Left hindlimb (tissue), 1 donor: ENCODE measurements at places on chromosomes 5 and 9.

GRCh38 chr9:13992138-13993088, 321.5 kb downstream of the NFIB start:
- no peak for DNase-seq

GRCh38 chr5:178326374-178326715, 93.7 kb upstream of the PHYKPL start:
- DNase-seq, result peak; percentile 48

GRCh38 chr9:85647571-85647970, 94.2 kb downstream of the AGTPBP1 start:
- no peak for DNase-seq

DNA sequence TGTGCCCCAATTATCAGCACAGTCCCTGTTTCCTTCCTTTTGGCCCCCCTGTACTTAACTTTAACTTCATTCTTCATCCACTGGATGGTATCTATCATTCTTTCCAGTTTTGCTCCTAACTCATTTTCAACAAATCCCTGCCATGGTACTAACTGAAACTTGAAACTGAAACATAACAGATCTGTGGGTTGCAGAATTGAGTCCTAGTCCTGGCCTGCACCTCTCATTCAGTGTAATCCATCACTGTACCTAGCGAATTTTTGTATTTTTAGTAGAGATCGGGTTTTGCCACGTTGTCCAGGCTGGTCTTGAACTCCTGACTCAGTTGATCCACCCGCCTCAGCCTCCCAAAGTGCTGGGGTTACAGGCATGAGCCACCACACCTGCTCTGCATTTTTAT, 15.3 kb upstream of the PIK3R1 start:
- DNase-seq, result no peak

- no peak for DNase-seq
Measured at GRCh38 chr9:35842020-35842745, 13.2 kb downstream of the TMEM8B start.

DNA sequence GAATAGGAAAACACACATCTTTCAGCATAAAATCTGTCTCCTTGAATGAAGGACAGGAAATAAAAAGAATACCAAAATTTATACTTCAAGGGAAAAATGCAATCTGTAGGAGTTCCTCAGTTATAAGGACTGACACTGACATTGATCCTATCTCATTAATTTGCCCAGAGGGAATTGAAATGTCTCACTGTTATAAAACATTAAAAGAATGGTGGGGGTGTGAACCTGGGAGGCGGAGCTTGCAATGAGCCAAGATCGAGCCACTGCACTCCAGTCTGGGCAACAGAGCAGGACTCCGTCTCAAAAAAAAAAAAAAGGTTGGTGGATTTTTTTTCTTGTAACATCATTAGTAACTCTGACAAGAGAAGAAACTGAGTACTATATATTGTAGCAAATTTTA, 60.8 kb downstream of the TTLL11 start:
- DNase-seq, result no peak

- no peak for DNase-seq
Measured at GRCh38 chr9:77438653-77439052, 209.5 kb downstream of the GNA14 start.

DNA sequence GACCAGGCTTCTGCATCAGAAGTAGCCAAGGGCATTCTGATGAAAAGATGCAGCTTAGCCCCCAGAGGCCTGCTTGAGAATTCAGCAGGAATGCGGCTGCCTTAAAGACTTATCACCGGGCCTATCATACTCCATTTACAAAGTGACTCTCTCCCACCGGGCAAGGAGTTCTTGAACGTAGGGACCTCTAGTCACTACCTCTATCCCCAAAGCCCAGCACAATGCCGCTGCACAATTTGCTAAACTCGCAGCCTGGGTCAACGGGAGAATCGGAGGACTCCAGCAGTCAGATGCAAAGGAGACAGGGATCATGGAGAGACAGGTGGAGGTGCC, 661 bp downstream of the PDCL start:
- DNase-seq, result no peak

GRCh38 chr5:90473396-90474234, 956 bp downstream of the MBLAC2 start:
- peak; percentile 58 for DNase-seq

GRCh38 chr9:89425921-89426383, 72.0 kb downstream of the SEMA4D start:
- DNase-seq, result peak; percentile 73

GRCh38 chr5:24364711-24365110, 280.1 kb downstream of the CDH10 start:
- DNase-seq, result no peak

GRCh38 chr5:127389601-127390000, 99.0 kb downstream of the MEGF10 start:
- DNase-seq, result no peak

- no peak for DNase-seq
Measured at GRCh38 chr5:15620501-15620900, 120.5 kb downstream of the FBXL7 start.

GRCh38 chr5:150779397-150780186, 1.0 kb downstream of the SMIM3 start:
- no peak for DNase-seq

DNA sequence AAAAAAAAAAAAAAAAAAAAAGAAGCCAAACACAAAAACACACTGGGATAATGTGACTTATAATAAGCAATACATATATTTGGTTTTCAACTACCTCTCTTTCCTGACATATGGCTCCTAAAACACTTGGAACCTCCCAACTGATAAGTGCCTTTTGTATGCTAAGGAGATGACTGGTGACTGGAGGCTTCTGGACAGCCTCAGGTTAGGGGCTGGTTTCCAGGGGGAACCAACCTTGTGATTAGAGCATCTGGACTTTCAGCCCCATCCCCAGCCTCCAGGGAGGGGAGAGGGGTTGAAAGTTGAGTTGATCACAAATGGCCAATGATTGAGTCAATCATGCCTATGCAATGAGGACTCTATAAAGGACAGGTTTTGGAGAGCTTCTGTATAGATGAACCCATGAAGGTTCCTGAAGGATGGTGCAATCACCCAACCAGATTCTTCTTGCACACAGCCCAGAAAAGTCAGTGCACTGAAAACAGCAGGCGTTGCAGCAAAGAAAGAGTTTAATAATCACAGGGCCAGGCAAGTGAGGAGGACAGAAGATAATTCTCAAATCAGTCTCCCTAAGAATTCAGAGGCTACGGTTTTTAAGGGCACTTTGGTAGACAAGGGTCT, 276.7 kb downstream of the AUH start:
- DNase-seq, result no peak

- no peak for DNase-seq
Measured at GRCh38 chr5:98630621-98631020, 142.8 kb upstream of the RGMB start.

DNA sequence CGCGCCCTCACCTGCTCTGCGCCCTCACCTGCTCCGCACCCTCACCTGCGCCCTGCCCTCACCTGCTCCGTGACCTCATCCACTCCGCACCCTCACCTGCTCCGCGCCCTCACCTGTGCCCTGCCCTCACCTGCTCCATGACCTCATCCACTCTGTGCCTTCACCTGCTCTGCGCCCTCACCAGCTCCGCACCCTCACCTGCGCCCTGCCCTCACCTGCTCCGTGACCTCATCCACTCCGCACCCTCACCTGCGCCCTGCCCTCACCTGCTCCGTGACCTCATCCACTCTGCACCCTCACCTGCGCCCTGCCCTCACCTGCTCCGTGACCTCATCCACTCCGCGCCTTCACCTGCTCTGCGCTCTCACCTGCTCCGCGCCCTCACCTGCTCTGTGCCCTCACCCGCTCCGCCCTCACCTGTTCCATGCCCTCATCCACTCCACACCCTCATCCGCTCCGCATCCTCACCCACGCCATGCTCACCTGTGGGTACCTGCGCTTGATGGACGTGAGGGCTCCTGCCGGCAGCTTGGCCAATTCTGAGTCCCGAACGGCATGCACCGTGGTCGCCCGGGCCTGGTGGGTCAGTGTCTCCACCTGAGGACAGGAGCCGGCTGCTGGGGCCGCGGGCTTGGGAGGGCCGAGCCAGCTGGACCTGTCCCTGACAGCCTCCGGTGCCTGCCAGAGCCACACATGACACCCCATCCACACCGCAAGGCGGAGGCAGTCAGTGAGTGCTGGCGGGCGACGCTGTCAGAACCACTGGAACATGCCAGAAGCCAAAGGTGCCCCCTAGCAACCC, 35.6 kb upstream of the NSMF start:
- DNase-seq, result no peak

DNA sequence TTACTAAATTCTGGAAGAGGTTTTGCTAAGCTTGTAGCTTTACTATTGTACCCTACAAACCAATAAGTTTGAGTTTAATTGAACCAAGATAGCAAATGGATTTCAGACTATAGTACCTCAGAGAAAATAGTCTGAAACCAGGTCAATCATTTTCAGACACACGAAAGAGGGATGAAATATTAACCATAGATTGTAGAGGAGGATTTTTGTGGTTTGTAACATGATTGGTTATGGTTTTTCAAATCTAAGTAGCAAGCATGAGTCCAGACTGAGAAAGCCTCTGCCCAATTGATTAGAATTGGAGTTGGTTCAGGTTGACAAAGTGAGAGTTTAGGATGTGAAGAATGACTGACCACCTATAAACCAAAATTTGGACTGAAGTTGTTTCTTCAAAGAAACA, 562.7 kb upstream of the DMAC1 start:
- DNase-seq, result no peak

DNA sequence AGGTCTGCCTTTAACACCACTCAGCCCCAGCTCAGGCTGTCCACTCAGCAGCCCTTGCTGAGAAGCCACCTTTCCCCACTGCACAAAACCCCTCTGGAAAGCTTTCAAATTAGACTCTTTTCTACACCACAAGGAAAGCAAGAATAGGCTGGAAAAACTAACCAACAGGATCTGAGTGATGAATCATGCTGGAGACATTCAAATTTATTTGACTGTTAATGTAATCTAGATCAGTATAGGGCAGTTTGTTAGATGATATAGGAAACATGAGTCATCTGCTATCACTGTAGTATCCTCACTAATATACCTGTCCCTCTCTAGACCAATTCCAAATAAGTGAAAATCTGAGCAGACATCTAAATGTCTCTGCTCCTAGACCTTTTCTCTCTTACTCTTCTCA, 127.8 kb upstream of the PAM start:
- no peak for DNase-seq

DNA sequence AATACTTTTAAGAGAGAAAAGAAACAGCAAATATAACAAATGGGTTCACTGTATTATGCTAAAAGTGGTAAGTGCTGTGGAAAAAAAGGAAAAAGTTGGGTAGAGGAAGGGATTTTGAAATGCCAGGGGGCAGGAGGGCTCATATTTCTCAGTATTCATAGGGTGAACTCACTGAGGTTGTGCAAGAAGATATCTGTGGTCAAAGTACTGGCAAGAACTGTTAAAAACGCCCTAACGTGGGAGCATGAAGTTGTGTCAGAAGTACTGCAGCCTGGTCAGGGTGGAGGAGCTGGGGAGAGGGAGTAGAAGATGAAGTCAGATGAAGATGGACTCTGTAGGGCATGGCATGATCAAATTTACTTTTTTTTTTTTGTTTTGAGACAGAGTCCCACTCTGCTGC, 31.2 kb upstream of the SLC28A3 start:
- no peak for DNase-seq

GRCh38 chr5:167152561-167152960, 1138.9 kb upstream of the WWC1 start:
- no peak for DNase-seq

GRCh38 chr5:147303251-147303650, 68.4 kb downstream of the STK32A start:
- DNase-seq, result no peak

DNA sequence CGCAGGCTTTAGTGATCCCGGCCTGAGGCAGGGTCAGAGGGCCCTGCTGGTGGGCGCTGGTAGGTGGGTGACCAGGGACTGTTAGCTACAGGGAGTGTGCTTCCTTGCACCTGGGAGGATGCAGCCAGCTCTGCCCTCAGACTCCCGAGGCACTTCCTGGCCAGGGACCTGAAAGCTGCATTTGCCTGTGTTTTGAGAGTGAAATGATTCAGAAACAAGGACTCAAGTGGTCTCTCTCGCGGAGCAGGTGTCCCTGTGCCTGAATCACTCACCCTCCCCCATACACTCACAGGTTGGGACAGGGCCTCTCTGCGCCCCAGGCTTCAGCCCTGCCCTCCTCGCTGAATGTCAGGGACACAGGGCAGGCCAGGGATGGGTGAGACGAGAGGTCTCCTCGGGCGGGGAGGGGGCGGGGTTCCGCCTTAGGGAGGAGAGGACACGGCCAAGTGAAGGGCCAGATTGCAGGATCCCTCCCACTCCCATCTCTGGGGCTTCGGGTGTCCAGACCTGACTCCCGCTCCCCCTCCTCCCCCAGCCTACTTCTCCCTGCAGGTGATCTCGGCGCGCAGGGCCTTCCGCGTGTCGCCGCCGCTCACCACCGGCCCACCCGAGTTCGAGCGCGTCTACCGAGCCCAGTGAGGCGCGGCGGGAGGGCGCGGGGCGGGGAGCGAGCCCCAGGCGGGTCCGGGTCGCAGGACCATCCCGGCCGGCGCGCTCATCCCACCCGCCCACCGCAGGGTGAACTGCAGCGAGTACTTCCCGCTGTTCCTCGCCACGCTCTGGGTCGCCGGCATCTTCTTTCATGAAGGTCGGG, 1.5 kb downstream of the LTC4S start:
- peak; percentile 45 for DNase-seq

DNA sequence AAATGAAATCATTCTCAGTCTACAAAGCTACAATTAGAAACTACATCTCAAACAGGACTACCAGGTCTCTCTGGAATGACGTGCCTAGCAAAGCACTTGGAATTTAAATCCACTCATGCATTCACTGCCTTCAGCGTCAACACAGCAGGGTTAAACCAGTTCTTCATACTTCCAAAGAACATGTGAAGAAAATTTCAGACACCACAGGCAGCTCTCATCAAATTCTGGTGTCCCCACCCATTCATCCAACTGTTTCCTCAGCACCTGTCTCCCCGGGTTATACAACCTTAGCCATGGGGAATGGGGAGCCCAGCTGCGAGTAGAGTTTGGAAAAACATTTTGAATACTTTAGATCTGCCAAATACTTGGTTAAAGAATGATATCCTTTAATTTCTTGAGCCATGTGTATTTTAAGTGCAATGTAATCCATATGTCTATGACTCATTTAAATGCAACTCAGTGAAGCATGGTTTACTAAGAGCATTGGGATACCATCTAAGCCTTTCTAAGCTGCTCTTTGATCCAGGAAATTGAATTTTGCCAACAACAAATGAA, 17.5 kb downstream of the ADAM19 start:
- no peak for DNase-seq

- peak; percentile 25 for DNase-seq
Measured at GRCh38 chr5:88659529-88660263, 223.3 kb downstream of the MEF2C start.

DNA sequence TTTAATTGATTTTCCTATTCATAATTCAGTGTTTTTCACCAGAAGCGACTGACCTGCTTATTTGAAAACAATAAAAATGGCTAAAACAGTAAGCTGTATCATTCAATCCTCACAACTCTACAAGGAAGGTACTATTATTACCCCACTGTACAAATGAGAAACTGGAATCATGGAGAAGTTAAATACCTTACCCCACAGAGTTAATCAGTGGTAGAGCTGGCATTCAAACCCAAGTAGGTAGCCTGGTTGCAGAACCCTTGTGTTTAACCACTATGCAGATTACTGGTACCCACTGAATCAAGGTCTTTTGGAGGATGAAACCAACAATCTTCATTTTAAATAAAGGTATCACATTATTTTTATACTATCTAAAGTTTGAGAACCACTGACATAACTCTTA, 59.6 kb downstream of the MLANA start:
- no peak for DNase-seq
